ENCODE measurements at places on chromosomes 6 and 20. TPM values are rescaled to one million over a fixed set of nuclear protein-coding genes. Genes with fewer than 3 reads are reported as not detected.

- no peak overlapping the region for H3K27ac ChIP-seq
- no peaks in the 10 kb centered on the region for H3K4me1 ChIP-seq
- no peak overlapping the region for H3K4me3 ChIP-seq
- H3K27me3 ChIP-seq, result no peaks in the 10 kb centered on the region
These were observed 158.8 kb downstream of the CDK19 start for GRCh38 chr6:110656492-110656891.

DNA sequence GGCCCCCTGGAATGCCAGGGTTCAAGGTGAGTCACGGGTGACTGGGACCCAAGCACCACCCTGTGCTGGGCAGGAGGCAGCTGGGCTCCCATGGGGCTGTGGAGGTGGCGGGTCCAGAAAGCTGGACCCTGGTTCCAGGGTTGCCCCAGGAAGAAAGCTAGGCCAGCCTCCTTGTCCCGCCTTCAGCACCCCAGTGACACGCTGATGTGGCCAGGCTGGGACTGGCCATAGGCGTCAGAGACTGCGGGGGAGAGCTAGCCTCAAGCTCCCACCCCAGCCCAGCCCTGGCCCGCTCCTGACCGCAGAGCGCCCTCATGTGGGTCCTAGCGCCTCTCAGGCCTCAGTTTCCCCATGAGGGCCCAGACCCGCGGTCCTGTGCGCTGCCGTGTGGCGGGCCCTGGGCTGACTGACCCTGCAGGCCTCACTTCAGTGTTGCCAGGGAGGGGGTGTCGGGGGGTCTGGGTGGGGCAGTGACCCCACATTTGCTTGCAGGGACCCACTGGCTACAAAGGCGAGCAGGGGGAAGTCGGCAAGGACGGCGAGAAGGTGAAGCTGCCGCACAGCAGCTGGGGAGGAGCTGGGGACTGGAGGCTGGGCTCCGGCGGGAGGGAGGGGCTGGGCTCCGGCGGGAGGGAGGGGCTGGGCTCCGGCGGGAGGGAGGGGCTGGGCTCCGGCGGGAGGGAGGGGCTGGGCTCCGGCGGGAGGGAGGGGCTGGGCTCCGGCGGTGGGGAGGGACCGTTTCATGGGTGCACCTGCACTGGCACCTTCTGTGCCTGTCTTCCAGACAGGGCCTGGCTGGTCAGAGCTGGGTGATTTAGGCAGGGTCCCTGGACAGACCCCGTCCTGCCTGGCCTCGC, 7.9 kb downstream of the COL9A3 start:
- no peak overlapping the region for H3K27ac ChIP-seq
- H3K27me3 ChIP-seq, result peaks cover 2% of the 10 kb centered on the region
- H3K4me1 ChIP-seq, result no peaks in the 10 kb centered on the region
- no peak for DNase-seq

- no peaks in the 10 kb centered on the region for H3K36me3 ChIP-seq
- H3K4me1 ChIP-seq, result peaks cover 3% of the 10 kb centered on the region
- H3K27ac ChIP-seq, result peak overlapping the region; percentile 60
- peaks cover 19% of the 10 kb centered on the region for H3K27me3 ChIP-seq
- DNase-seq, result peak; percentile 51
These were observed 728 bp downstream of the ITPR3 start for GRCh38 chr6:33621711-33622388.

- H3K27me3 ChIP-seq, result no peaks in the 10 kb centered on the region
- H3K4me1 ChIP-seq, result no peaks in the 10 kb centered on the region
- no peak overlapping the region for H3K4me3 ChIP-seq
- H3K27ac ChIP-seq, result no peak overlapping the region
- no peak for DNase-seq
- H3K36me3 ChIP-seq, result no peaks in the 10 kb centered on the region
These were observed 24.4 kb downstream of the MARCKS start for GRCh38 chr6:113881478-113881980.

The DAAM2 gene
- total RNA-seq, result 67.1 TPM

The SCGN gene
- total RNA-seq, result not detected

Measured in psoas muscle (tissue), 8 donors.